Regular cardiac myocyte (primary cell): ENCODE measurements at places on chromosomes 4 and X. TPM values are rescaled to one million over a fixed set of nuclear protein-coding genes. Genes with fewer than 3 reads are reported as not detected.

DMRTC1B gene
- not detected in 2 replicates for total RNA-seq

PCDH19 gene
- total RNA-seq = under 0.01 TPM in 2 replicates

FRG2 gene
- under 0.01 TPM in 1 of 2 replicates, not detected in the other for total RNA-seq

CYP4V2 gene
- 18.2 and 34.7 TPM in 2 replicates for total RNA-seq

WWC2 gene
- total RNA-seq = 22.8 and 36.4 TPM in 2 replicates
